ENCODE measurements at places on chromosomes 7 and 10.

DNA sequence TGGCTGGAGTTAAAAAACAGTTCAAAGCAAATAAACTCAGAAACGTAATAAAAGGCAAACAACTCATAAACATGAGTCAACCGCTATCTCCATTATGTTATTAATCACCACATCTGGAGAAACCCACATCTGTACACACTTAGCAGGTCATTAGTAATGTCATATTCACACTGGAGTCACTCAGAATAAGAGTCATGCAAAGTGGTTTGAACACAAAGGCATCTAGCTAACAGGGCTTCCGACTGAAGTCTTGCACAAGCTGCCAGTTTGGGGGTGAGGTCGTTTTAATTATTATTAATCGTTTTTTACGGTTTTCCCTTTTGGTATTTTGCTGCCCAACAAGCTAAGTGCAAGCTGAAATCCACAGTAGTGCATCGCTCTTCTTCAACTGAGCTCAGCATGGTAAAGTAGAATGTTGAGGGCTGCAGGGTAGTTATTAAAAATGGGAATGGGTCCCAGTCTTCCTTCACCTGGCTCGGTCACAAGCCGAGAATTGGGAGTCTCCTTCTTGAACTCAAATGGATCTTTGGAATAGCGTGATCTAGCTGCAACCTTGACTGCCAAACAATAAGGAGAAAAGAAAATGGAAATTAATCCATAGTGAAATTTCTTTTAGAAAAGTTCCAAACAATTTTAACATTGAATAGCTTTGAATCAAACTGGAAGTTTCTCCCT is 663.5 kb downstream of the KCNMA1 start:
- DNase-seq: no peak

DNA sequence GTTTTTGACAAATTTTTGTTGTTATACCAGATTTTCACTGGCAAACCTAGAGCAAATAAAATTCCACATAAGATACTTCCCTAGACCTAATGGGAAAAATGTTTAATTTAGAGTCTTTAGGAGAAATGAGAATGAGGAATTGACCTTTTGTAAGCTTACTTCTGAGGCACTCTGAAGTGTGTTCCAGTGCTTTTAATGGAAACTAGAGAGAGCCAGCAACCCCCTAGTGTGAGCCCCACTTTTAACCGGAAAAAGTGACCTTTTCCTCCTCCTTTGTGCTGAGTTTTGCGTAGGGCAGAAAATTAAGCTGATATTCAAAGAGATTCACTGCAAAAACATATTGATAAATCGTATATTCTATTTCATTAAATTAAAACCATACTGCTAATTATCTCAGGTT is 5.2 kb downstream of the IKZF1 start:
- DNase-seq: no peak

GRCh38 chr7:134705716-134706115 is 59.1 kb downstream of the BPGM start:
- no peak for DNase-seq

DNA sequence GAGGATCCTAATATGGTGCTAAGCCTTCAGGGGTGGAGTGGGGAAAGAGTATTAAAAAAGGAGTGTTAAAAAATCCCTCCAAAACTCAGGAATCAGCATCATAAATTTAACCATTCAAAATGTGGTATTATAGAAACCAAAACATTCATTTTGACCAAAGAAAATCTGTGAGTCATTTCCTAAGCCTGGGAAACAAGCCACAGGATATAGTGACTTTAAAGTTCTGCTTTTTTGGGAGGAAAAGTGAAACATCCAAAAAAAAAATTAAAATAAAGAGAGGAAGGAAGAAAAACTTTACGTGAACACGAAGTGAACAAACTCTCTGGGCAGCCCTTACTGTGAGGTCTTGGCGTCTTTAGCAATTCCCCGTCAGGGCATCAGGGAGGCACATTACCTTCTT is 74.0 kb upstream of the GSDME start:
- DNase-seq: no peak

DNA sequence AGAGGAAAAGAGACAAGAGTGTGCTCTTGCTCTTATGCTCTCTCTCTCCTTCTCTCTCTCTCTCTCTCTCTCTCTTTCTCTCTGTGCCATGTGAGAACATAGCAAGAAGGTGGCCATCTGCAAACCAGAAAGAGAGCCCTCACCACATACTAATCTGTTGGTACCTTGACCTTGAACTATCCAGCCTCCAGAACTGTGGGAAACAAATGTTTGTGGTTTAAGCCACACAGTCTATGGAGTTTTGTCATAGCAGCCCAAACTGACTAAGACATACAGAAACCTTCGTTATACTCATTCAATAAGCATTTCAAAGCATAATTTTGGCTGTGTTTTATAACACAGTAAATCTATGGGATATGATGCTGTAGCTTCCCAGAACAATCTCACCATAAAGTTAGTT is 56.4 kb upstream of the PLPP4 start:
- no peak for DNase-seq

DNA sequence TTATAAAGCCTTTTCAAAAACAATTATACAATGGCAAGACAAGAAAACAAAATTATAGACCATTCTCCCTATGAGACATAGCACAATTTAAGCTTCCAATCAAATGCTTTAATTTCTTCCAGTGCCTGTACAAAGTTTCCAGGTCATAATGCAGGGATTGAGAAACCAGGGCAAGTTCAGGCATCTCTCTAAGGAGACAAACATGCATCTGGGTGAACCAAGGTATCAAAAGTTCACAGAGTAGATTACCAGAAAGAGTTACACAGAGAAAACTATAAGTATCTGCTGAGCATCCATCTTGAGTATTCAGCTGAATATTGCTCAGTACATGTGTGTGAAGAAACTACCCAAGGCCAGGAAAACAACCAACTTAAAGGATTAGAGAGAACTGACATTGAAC is 89.1 kb downstream of the COL28A1 start:
- no peak for DNase-seq

DNA sequence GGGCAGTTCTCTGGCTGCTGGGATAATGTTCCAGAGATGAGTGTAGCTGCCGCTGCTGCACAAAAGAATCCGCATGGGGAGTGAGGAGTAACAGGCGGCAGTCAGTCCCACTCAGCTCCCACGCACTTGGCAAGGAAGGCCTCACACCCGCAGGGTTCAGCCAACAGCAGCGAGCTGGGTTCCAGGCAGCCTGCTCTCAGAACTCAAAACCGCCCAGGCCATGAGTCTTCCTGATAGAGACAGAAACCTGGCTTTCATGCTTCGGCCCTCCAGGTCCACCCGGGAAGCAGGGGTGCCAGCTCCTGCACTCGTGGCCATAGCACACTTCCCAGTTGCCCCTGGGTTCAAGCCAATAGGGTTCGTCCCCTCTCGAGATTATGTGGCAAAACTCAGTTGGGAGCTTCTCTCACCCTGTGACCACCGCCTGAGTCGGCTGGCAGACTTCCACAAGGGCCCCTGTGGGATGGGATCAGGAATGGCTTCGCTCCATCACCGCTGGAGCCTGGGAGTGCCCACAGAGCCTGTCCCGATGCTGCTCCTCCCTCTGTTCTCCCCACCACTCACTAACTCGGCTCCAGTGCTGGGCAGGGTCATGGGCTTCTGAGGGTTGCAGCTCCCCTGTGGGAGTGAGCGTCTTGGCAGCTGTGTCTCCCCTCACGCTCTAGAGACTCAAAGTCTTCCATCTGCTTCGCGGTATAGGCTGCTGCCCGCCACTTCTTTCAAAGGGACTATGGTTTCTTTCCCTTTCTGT is 20.6 kb downstream of the CLRN3 start:
- no peak for DNase-seq

DNA sequence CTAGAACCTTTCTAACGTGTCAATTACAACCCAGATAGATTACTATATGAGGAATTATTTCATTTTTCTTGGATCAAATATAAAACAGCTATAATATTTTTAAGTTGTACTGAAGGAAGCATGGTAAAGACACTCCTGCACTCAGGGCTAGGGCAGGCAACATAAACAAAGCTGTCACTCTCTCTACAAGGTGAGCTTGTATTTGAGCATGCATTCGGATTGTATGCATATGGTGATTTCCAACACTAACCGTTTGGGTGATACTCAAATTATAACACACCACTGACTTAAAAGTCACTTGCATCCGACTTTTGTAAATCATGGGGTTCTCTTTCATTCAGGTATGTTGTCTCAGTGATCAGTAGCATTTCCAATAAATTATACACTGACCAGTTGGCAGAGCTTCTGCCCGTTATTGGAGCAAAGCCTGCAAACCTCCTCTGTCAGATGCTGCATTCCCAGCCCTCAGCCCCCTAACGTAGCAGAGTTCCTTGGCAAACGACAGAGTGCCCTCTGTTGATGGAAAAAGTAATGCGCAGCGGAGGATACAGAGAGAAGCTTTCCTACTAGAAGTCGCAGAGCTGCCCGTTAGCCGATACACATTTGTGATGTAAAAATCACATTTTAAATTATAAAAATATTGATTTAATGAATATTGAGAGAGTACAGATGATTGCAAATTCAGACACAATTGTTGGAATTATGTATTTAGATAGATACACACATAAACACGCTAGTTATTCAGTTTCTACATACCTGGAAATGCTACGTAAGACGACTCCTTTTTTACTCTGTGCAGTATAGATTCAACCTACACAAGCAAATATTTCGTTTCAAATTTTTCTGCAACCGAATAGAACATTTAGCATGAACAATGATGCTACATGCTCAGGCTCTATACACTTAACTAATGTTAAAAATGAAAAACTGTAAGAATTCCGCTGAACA is 173.9 kb upstream of the SP4 start:
- no peak for DNase-seq

- no peak for DNase-seq
Observed at GRCh38 chr10:9229702-9230244, 1175.3 kb downstream of the GATA3 start.

DNA sequence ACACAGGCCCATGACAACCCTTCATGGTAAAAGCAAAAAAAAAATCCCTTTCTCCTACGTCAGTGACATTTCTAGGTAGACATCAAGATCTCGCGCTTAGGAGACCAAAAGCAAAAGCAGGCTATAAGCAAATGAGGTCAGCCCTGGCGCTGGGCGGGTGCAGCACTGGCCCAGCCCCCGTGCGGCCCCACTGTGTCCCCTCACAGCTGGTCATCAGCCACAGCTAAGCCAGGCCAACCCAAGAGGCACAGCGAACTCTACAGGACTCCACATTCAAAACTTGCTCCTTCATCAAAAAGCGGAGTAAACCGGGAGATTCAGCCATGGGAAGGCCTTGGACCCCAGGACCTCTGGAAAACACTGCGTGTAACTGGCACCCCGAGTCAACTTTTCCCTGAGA is 113.7 kb downstream of the PTPRN2 start:
- DNase-seq: no peak

- no peak for DNase-seq
Observed at GRCh38 chr10:3074985-3075600, 7.7 kb downstream of the PFKP start.

GRCh38 chr7:151792086-151792485 is 84.8 kb downstream of the PRKAG2 start:
- DNase-seq: no peak

- no peak for DNase-seq
Observed at GRCh38 chr10:99612167-99612831, 7.9 kb downstream of the SLC25A28 start.

- no peak for DNase-seq
Observed at GRCh38 chr10:33698033-33698432, 363.6 kb upstream of the NRP1 start.

DNA sequence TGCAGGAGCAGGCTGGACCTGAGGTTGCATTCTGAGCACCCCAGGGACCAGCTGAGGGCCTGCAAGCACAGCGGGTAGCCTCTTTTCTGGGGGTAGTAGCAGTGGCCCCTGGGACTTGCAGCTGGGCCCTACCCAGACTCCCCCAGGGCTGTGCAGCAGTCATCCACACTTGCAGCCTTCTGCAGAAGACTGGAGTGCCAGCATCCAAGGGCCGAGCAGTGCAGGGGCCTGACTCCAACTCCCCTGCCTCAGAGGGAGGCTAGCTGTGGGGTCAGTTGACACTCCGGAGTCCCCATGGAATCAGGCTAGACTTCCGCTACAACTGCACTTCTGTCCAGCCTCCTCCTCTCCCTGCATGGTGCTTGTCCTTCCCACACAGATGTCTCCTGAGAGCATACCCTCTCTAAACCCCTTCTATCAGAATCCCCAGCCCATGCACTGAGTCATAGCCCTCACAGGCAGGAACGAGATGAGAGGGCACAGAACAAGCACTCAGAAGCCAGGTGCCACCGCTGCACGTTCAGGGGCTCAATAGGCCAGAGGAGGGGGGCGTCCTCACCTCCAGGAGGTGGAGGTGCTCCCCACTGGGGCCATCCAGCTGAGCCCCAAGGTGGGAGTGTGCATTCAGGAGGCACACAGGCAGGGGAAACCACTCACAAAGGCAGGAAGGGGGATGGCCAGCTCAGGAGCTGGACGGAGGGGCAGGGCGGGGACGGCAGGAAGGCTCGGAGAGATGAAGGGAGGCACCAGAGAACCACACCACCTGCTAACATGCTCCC is 7.5 kb downstream of the RASGEF1A start:
- no peak for DNase-seq

DNA sequence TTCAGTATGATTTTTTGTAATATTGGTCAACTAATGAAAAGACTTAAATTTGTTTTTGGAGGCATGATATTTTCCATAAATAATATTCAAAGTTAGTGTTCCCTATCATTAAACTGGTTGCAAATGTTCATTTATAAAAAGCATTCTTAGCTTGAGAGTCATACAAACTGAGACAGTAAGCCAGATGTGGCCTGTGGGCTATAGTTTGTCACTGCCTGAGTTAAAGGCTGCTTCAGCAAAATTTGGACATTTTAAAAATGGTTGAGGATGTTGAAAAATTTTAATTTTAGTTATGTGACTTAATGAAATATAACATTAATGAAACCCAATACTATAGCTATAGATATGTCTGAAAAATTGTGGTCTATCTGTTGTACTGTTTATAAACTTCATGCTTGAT is 180.2 kb upstream of the CACNA2D1 start:
- no peak for DNase-seq

GRCh38 chr7:35993113-35993512 is 159.9 kb upstream of the EEPD1 start:
- DNase-seq: no peak

DNA sequence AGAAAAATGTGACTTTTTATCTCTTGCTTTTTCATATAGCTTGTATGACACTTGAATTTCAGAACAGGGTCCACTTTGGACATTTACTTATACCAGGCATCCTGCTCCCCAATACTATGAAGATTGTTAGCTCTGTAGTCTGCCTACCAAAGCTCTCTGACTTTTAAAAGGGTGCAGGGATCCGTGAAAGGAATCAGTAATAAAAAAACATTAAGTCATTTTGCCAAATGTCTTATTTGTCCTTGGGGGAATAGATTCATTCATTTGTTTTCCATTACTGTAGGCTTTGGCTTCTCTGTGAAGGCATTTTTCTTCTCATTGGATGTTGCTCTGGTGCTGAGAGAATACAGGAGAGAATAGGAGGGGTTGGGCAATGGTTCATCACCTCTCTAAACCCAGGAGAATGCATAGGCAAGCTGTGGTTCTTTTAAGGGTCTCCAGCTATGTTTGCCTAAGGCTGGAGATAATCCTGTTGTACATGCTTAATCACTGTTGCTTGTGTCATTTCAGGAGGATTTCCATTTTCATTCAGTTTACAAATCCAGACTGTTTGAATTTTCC is 103.5 kb downstream of the SRI start:
- no peak for DNase-seq

GRCh38 chr7:135299235-135299634 is 65.6 kb downstream of the STRA8 start:
- DNase-seq: no peak

Data from brain pericyte (primary cell).